Mesothelial cell of epicardium (in vitro differentiated cells): ENCODE measurements at places on chromosomes 4 and X. TPM values are rescaled to one million over a fixed set of nuclear protein-coding genes. Genes with fewer than 3 reads are reported as not detected.
A peak's percentile ranks its signal among the peaks of the same experiment; 100 is the strongest.

The STS gene
- total RNA-seq: 4.2 to 4.5 TPM (median 4.4 TPM) in 3 replicates

- no peak overlapping the region for H3K4me3 ChIP-seq
- no peak overlapping the region for H3K27ac ChIP-seq
- no peaks in the 10 kb centered on the region for H3K27me3 ChIP-seq
- no peaks in the 10 kb centered on the region for H3K36me3 ChIP-seq
- H3K4me1 ChIP-seq: peaks cover 11% of the 10 kb centered on the region
- DNase-seq: no peak
Measured at GRCh38 chr4:78656968-78657445, 105.4 kb downstream of the ANXA3 start.

DNA sequence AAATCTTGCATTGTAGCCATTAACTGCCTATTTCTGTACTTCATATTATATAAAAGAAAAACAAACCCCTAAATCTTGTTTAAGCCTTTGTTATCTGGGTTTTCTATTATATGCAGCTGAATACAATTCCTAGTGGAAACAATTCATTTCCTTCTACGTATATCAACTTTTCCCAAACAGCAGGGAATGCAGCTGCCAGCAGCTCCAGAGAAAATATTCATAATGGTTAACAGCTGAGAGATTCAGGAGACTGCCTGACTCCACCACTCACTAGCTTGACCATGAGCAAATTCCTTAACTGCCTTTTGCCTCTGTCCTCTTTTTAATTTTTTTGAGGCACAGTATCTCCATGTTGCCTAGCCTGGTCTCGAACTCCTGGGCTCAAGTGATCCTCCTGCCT, 146.2 kb downstream of the SPATA18 start:
- no peaks in the 10 kb centered on the region for H3K27me3 ChIP-seq
- no peak for DNase-seq
- H3K36me3 ChIP-seq: no peaks in the 10 kb centered on the region
- H3K4me1 ChIP-seq: peaks cover 9% of the 10 kb centered on the region
- no peak overlapping the region for H3K27ac ChIP-seq

DNA sequence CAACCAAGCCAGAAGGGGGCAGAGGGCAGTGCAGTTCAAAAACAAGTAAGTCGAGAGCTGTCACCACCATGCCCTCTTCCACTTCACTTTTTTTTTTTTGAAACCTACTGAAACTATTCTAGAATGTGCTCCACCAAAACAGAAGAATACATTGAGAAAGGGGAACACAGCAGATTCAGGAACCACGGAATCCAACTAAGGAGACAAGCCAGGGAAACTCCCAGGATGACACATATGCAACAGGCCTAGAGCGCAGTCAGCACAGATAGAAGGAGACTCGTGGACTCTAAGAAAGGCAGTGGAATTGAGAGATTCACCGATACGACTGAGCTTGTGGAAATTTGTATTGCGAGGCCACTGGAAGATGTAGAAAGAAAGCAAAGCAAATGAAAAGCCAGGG, 66.1 kb downstream of the PHKA2 start:
- no peak for DNase-seq
- H3K27me3 ChIP-seq: no peaks in the 10 kb centered on the region
- H3K4me1 ChIP-seq: no peaks in the 10 kb centered on the region
- no peak overlapping the region for H3K27ac ChIP-seq
- H3K4me3 ChIP-seq: no peak overlapping the region

GRCh38 chr4:121236353-121237068, 72.4 kb upstream of the TNIP3 start:
- H3K4me3 ChIP-seq: no peak overlapping the region
- no peaks in the 10 kb centered on the region for H3K27me3 ChIP-seq
- no peak for DNase-seq
- H3K4me1 ChIP-seq: peaks cover 18% of the 10 kb centered on the region
- H3K27ac ChIP-seq: no peak overlapping the region

DNA sequence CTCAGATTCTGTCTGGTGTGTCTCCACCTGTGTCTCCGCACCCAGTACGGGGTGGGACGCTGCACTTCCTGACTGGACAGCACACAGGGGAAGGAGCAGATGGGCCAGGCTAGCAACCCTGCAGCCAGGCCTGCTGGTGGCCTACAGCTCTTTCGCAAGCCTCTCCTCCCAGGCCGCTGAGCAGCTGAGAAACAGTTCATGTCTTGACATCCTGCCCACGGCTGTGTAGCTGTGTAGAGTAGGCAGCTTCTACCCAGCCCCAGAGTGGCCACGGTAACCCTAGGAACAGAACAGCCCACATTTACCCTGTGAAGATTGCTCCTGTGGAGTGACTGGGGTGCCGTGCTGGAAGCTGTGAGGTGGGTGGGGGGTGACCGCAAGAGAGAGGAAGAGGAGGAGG, 38.9 kb downstream of the CCNQ start:
- H3K27me3 ChIP-seq: peaks cover 4% of the 10 kb centered on the region
- no peak overlapping the region for H3K4me3 ChIP-seq
- H3K4me1 ChIP-seq: no peaks in the 10 kb centered on the region
- no peaks in the 10 kb centered on the region for H3K36me3 ChIP-seq
- no peak for DNase-seq

DNA sequence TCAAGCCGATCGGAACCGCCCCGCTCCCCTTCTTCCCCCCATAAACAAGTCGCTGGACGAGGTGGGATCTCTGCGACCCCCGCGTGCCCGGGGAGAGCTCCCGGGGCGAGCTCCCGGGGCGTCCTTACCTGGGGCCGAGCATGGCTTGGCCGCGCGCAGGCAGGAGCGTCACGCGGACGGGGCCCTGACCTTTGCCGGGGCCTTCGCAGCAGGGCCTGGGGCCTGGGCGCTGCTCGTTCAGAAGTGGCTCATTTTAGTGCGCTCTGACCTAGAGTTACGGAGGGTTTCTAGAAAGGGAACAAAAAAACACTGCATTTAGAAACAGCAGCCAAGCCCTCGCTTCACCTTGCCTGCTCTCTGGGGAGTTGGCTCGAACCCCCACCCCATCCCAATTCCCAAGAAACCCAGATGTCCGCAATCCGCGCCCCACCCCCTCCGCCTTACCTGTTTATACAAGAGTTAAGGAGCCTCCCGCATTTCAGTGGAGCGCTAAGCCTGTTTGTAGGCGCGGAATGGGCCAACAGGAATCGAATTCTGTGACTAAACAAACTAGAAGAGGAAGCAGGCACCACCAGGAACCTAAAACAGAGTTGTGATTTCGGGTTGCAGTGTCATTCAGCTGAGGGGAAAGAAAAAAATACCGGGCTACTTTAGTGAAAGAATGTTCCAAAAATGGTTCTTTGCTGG, 814 bp upstream of the RBM47 start:
- peak; percentile 23 for DNase-seq
- H3K36me3 ChIP-seq: no peaks in the 10 kb centered on the region
- H3K4me3 ChIP-seq: peak overlapping the region; percentile 90
- H3K27me3 ChIP-seq: peaks cover 5% of the 10 kb centered on the region
- H3K4me1 ChIP-seq: peaks cover 61% of the 10 kb centered on the region
